T-helper 1 cell (primary cell): ENCODE measurements at places on chromosomes 5 and 9.

DNA sequence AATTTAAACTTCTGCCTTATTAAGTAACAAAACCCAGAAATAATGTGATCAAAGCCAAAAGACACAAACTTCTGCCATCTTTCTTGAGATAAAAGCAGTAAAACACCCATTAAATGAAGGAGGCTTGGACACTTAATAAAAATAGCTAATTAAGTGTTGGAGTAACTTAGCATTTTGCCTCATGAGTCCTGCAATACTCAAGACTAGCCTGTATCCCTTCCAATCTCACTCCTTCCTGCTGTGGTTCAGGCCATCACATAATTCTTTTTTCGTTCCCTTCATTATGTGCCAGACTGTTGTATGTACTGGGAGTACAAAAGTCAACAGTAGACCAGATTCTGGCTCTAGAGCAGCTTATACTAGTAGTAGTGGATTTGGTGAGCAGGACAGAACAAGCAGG is 250.2 kb downstream of the NFIB start:
- DNase-seq = no peak

DNA sequence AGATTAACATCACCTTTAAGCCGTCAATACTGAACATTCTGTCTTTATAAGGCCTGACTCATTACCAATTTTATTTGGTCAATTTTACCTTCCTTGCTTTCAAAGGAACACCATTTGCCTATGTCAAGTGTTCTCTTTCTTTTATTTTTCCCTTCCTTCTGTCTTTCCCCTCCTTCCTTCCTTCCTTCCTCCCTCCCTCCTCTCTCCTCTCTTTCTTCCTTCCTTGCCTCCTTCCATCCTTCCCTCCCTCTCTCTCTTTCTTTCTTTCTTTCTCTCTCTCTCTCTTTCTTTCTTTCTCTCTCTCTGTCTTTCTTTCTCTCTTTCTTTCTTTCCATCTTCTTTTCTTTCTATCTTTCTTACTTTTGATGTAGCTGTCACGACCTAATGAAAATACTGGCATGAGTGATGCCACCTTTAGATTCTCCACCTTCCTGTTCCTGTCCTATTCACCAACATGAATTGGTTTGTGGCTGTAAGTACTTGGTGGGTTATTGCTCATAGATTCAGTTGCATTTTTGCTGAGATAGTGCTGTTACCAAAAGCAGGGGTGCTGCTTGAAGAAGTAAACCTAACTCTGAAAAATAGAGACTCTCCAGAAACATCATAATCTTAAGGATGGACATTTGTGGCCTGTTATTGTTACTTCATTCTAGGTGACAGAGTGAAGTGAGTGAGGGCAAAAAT is 33.8 kb downstream of the DOCK8 start:
- DNase-seq = no peak

GRCh38 chr9:92253656-92254055 is 39.8 kb downstream of the IARS1 start:
- no peak for DNase-seq

GRCh38 chr5:169627551-169627950 is 9.5 kb upstream of the DOCK2 start:
- DNase-seq = no peak

DNA sequence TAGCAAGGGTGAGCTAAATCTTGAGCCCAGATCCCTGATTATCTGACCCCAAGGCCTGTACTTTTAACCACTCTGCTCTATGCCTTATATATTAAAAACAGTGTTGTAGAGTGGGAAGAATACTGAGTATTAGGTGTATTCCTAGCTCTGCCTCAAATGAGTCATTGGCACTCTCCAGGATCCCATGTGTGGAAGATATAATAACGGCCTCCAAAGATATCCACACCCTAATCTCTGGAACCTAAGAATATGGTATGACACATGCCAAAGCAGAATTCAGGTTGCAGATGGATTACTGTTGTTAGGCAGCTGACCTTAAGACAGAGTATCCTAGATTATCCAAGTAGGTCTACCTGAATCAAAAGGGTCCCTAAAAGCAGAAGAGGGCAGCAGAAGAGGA is 110.8 kb downstream of the ADRB2 start:
- no peak for DNase-seq

DNA sequence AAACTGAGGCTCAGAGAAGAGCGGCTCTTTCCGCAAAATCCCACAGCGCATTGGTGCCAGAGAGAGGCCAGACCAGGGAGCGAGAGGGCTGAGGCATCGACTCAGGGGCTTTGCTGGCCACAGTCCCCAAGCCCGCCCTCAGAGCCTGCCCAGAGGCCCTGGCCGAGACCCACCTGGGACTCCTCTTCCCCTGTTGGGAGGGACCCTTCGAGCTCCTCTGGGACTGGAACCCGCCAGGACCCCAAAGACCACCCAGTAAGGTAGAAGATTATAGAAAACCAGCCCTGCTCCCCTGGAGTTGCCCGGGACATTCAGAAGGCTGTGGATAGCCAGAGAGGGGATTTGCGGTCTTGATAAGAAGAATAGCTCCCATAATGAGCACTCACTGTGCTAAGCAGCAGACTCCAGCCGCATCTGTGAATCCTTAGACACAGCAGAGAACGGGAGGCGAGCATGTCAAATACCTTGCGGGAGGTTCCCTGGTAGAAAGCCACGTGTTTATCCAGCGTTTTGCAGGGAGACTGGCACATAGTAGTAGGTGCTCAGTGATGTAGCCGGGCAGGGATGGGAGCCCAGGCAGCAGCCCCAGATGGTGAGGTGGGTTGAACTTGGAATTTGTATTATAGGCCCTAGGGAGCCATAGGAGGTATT is 651 bp upstream of the AK1 start:
- DNase-seq = no peak

DNA sequence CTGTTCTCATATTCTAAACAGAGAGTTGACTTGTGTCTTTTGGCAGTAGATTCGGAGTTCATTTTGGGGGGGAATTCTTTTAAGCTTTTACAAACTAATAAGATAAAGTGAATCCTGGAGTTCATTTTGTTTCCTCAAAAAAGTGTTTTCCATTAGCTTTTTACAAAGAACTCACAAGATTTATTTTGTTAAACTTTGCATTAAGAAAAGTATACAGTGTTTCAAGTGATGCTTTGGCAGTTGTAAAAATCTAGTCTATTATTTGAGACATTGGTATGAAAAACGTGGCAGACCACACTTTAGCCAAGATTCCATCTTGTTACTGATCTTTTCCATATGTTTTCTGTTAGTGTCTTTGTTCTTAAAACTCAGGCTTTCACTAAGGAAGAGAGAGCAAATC is 1.2 kb upstream of the OMD start:
- DNase-seq = no peak

GRCh38 chr9:114718801-114719221 is 36.8 kb upstream of the TEX48 start:
- DNase-seq = peak; percentile 18

GRCh38 chr9:95044731-95045508 is 272.6 kb downstream of the FANCC start:
- no peak for DNase-seq

DNA sequence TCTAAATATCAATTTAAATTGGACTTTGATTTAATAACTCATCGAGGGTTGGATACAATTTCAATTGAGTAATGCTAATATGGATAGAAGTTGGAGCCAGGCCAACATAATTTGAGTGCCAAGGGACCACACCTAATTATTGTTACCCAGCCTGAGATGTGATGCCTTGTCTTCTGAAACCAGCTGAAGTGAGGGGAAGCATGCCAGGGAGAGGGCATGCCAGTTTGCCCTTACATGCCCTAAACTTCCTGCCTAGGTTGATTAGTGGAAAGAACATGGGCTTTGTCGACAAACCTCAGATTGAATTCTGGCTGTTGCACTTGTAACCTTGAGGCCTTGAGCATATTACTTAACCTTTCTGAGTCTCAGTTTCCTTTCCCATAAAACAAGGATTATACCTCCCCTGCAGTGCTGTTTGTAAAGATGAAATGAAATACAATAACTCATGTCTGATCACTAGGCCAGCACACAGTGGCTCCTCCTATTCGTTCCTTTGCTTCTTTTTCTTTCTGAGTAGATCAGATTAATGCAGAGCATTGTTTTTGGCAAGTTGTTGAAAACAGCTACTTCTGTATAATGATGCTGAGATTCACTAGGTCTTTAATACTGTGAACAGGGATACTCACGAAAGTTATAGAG is 412.8 kb downstream of the TLE4 start:
- no peak for DNase-seq

DNA sequence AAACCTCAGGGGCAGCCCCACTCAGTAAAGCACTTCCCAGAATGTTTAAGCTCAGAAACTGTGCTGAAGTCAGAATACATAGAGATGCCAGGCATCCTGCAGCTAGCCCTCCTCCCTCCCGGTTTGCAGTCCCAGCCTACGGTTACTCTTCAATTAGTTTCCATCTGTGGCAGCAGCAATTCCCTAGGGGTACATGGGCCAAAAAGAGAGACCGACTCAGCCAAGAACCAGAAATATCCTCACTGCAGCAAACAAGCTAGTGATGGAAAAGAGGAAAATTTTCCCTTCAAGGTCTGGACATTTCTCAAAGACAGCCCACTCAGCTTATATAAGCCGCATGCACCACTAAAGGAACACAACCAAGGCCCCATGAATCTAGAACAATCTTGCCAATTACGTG is 89.1 kb upstream of the PPP2R2B start:
- no peak for DNase-seq

DNA sequence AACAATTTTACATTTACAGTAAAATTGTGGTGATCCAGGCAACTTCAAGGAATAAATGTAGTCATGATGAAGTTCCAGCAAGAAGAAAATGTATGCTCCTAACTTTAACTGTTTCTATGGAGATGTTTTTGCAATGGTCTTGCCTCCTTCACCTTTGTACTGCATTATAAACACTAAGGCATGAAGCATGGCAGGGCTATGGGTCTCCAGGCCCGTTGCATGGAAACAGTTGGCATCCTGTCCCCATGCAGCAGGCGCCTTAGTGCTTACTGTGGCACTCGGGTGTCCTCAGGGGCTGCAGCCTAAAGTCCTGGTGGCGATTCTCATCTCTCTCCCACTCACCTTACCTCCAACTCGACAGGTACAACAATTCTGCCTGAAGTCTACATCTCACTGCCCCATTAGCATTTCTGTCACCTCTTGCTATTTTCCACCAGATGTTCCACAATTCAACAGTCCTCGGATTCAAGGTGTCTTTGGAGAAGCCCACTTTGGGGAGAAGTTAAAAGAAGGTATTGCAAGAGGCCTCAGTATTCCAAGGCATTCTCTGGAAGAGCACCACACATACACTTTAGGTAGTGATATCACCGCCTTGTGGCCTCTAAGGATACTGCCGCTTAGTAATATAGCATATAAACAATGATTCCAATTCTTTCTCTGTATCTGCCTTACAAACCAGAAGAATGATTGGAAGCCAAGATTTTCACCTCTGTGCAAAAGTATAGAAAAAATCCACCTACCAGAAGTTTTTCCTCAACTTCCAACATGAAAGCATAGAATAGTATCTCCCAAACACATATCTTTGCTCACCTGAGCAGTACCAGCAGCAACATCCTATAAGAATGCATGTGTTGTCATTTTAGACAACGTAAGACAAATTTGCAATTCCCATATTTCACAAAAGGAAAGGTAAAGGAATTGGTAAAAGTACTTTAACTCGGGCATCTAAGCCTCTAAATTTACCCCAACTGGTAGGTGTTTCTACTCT is 5.1 kb downstream of the LIFR start:
- no peak for DNase-seq

GRCh38 chr5:172444626-172445365 is 9.5 kb downstream of the SH3PXD2B start:
- DNase-seq = no peak

DNA sequence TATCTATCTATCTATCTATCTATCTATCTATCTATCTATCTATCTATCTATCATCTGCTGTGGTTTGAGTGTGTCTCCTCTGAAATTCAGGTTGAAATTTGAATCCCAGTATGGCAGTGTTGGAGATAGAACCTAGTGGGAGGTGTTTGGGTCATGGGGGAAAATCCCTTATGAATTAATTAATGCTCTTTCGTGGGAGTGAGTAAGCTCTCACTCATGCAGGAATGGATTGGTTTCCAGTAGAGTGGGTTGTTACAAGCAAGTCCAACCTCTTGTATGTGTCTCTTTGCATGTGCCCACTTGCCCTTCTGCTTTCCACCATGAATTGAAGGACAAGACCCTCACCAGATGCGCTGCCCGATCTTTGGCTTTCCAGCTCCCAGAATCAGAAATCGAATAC is 113.0 kb downstream of the ANXA1 start:
- DNase-seq = no peak

DNA sequence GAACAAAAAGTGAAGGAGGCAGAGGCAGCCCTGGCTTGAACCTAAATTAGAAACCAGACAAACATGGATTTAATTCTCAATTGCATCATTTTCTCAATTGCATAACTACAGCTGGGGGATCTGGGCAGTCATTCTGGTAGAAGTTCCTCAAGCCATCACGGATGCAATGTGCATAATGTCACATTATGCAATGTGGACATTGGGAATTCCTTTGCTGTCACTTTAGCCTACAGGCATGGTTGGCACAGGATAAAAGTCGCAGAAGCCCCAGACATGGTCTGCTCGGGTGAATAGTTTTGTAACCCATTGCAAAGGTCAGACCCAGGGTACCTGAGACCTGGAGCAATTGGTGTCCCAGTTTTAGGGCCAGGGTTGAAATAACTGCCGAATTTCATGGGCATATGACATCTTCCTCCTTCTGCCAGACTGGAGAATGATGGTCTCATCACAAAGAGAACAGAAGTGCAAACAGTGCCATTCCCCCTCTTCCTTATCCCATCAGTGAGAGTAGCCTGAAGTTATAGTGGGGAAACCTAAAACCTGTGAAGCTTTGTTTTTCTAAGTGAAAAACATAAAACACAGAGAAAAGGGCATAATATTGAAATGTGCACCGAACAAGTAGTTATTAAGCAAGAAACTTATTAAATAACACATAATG is 290.8 kb downstream of the MSX2 start:
- DNase-seq = no peak

DNA sequence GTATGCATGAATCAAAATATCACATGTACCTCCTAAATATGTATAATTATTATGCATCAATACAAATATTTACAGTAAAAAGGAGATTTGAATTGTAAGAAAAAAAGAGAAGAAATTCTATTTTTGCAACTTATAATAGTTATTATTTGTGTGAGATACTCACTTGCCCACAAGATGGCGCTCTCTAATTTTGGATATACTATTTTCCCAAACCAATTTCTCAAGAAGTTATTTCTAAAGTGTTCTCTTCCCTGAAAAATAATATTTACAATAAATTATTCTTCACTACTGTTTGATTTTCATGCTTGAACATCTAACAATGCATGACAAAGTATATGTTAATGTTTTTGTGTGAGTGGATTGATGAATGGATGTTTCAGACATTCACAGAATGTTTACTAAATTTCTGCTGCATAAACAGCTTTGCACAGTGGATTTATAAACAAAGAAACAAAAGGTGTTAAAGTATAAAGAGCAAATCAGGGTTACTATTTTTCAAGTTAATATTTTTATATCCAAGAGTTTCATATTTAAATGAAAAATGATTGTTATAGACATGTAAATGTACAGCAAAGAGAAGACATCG is 503.4 kb downstream of the PDE4D start:
- no peak for DNase-seq

- DNase-seq = no peak
Observed at GRCh38 chr5:64634997-64635686, 55.2 kb upstream of the SHISAL2B start.

GRCh38 chr9:33180526-33181184 is 13.5 kb upstream of the B4GALT1 start:
- no peak for DNase-seq
